ENCODE measurements at places on chromosomes 4 and X.
A peak's percentile ranks its signal among the peaks of the same experiment; 100 is the strongest.

GRCh38 chrX:136192135-136192534 is 44.8 kb downstream of the FHL1 start:
- no peak for DNase-seq

GRCh38 chr4:1822568-1823544 is 29.8 kb downstream of the FGFR3 start:
- DNase-seq, result no peak

DNA sequence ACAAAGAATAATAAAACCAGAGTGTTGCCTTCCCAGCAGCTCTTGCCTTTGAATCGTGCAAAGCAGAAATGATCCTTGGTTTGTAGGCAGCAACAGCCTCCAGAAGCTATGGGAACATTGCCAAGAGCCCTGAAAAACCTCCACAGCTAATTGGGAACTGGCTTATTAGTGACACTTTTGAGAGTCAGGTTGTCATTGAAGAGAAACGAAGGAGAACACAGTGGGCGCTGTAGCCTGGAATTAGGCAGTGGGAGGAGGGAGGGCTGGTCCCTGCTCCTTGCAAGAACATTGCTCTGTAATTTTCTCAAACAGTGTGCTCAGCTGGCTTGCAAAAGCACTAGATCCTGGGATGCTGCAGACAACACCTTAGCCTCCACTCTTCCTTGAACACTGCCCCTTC is 331.5 kb upstream of the EMCN start:
- no peak for DNase-seq

GRCh38 chr4:42710329-42710728 is 53.4 kb upstream of the ATP8A1 start:
- DNase-seq, result no peak

GRCh38 chr4:119172223-119172622 is 36.6 kb downstream of the MYOZ2 start:
- DNase-seq, result no peak

DNA sequence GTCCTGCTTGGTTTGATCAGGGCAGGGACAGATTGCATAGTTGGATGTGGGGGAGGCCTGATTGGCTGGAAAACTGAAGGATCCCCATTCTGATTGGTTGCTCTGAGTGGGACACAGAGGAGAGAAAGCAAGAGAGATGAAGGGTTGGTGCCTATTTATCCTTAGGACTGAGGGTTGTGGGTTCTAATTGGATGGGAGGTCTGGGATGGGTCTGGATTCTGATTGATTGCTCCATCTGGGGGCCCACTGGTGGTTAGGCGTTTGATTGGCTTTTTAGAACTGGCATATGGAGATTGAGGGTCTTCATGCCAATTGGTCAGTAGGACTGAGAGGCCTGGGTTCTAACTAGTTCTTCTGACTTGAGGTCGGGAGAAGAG is 644 bp upstream of the EBP start:
- DNase-seq, result no peak

GRCh38 chr4:94339779-94340178 is 2.9 kb downstream of the HPGDS start:
- DNase-seq, result no peak

- no peak for DNase-seq
Measured at GRCh38 chr4:144621681-144622080, 24.3 kb upstream of the HHIP start.

DNA sequence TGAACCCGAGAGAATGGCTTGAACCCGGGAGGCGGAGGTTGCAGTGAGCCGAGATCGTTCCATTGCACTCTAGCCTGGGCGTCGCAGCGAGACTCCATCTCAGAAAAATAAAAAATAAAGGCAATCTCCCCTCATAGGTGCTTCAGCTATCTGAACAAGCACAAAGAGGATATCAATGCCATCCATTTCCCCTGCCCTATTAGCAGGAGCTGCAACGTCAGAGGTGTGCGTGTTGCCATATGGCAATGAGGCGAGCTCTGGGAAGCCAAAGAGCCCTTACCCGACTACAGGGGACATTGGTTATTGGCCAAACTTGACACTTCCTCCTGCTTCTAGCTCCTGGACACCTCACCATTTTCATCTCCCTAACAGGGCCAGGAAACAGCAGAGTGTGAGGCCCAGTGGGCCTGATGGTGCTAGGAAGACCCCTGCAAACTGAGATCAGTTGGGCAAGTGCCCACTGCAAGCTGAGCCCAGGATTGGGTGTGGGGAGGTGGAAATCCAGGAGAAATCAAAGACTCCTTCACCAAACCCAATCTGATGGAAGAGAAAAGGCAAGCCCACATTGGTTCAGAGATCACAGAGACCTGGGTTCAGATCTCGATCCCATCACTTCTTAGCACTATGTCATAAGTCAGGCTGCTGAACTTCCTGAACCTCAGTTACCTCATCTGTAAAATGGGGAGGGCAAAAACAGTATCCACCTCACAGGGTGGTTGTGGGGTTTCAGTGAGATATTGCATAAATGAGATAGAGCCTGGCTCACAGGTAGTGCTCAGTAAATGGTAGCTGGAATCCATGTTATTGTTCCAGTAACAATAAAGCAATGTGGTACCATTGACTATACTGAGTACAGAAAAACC is 21.2 kb downstream of the SLC25A5 start:
- no peak for DNase-seq

DNA sequence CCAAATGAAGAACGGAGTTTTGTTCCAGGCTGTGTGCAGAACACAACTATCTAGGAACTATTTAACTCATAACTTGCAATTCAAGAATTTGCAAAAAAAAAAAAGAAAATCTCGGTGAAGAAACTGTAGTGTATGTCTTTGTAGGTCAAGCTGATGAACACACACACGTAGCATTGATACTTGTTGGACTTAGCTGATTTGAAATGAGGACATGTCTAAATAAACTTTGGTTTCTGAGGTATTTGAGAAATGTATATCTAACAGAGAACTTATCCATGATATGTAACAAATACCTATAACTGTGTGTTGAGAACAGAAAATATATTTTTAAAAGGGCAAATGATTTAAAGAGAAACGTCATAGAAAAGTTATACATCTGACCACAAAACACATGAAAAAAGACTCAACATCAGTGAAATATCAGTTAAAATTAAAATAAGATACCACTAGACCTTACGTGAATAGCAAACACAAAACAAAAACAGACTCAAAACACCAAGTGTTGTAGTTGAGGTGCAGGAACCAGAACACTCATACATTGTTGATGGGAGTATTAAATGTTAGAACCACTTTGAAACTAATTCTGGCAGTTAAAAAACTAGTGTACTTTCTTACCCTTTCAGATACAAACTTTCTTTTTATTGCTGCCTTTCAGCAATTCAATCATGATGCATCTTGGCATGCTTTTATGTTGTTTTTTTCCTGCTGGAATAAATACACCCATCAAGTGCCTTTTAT is 1535.8 kb upstream of the PCDH10 start:
- no peak for DNase-seq

- no peak for DNase-seq
Measured at GRCh38 chrX:100745806-100746537, 14.1 kb upstream of the SYTL4 start.

DNA sequence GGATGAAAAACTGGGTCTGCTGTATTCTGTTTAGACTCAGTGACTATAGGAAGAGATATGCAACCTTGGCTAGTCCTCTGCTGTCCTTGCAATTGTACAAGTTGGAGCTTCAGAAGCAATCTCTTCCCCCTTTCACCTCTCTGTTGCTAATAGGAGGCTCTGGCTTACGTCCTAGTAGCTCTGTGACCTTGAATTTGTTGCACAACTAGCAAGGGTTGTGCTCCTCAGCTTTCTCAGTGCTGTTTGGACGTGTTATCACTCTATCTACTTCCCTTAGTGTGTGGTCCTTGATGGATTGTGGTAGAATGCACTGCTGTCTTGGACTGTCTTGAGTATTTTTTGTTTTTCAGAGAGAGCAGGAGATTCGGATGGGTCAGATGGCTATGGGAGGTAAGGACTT is 3.4 kb upstream of the ITGB1BP2 start:
- DNase-seq, result no peak

GRCh38 chr4:38785041-38785790 is 2.4 kb upstream of the TLR10 start:
- DNase-seq, result no peak

DNA sequence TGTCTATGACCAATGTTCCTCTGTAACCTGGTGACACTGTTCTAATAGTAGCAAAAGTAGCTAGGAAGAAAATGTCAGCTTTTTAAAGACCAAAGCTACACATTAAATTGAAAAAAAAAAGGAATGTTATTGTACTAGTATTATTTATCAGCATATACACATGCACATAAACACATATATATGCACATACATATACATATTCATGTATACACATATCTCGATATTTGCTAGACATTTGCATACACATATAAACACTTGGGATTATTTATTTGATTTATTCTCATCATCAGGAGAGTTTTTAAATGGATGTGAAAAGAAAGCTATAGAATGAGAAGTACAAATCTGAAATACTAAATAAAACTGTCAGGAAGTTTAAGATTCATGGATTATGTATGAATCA is 21.3 kb upstream of the NEIL3 start:
- DNase-seq, result no peak

DNA sequence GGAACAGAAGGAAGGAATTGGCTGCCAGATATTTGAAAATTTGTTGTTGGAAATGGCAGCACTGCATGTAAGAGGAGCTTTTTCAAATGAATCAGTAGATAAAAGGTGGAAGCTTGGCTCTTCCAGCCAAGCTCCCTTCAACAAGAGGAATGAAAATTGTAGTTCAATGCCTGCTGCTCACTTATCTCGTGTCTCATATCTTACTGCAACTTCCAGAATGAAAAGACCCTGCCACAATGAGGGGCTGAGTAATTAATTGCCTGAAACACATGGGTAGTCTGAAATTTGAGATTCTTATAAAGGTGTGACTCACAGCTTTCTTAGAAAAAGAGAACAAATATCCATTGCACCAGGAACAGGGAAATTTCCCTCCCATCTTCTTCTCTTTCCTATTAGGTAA is 53.0 kb downstream of the HAND2 start:
- no peak for DNase-seq

DNA sequence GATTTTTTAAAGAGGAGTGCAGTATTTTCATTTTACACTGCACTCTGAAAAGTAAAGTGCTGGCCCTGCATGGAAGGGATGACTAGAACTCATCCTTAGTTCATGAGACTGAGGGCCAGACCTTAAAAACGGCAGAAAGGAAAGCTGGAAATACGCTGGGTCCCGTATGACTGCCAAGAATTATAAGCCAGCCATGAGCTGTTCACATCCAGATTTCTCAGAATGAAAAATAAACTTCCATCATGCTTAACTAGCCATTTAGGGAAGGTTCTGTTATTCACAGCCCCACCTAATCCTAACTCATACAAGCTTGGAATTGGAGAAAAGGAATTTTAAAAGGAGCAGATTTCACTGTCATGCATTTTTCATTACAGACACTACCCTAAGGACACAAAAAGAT is 894.4 kb downstream of the FAT4 start:
- no peak for DNase-seq

- no peak for DNase-seq
Measured at GRCh38 chr4:180650273-180650672, 1592.9 kb upstream of the TENM3 start.

DNA sequence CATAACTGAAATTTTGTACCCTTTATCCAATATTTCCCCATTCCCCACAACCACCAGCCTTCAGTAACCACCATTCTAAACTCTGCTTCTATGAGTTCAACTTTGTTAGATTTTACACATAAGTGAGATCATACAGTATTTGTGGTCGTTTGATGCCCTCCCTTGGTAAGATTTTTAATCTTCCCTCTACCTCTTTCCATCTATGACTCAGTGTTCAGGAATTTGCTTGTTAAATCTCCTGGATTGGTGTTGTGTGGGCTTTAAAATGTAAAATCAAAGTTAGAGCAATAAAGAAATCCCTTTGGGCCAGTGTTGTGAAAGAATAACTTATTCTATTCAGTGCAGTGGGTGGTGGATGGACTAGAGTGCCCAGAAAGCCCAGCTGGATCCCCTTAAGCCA is 37.4 kb downstream of the SLC16A2 start:
- DNase-seq, result no peak

- no peak for DNase-seq
Measured at GRCh38 chr4:71107726-71108125, 114.3 kb downstream of the DCK start.

DNA sequence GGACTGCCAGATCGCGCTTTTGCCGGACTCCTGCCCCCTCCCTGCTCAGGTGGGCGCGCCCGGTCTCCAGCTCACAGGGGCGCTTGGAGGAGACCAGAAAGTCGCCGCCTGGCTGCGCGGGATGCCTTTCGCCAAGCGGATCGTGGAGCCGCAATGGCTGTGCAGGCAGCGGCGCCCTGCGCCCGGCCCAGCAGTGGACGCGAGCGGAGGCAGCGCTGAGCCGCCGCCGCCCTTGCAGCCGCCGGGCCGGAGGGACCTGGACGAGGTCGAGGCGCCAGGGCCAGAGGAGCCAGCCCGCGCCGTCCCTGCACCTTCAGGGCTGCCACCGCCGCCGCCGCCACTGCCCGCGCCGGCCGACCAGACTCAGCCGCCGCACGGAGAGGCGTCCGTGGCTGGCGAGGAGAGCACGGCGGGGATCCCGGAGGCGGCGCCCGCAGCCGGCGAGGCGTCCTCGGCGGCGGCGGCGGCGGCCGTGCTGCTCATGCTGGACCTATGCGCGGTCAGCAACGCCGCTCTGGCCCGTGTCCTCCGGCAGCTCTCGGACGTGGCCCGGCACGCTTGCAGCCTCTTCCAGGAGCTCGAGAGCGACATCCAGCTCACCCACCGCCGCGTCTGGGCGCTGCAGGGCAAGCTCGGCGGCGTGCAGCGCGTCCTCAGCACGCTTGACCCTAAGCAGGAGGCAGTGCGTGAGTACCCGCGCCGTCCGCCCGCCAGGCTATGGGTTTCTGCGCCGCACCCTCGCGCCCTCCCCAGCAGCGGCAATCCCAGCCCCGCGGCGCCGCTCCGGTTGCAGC is 834 bp downstream of the NHS start:
- peak; percentile 24 for DNase-seq

DNA sequence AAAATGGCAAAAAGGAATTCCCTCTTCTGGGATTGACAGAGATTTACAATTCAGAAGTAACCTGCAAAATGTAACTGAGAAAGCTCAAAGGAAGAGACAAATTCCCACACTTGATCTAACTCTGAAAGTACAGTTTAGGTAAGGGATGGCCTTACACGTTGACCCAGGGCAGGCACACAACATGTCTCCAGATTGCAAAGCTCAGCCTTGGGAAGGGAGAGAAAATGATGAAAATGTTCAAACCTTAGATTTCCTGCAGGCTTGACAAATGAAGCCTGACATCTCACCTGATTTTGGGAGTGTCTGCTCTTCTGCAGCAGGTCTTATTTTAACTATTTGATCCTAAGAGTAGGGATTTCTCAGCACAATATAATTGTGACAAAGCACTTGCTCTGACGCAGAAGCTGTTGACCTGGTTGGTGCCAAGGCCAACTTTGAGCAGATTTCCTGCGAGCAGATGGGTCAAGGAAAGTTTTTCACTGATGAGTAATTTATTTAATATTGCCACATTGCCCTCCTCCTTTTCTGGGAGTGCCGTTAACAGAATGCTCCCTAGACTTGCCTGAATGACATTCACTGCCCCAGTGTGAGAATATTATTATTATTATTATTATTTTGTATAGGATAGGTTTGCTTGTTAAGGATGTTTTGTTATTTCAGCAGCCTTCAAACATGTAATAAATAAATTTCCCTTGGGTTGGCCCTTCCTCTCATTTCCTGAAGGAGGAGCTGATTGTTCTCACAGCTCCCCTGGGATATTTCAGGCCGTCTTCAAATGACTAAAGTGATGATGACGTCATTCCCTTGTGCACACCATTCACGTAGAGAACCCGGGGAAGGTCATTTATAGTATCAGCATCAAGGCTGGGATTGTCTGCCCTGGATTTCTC is 157.1 kb downstream of the VEGFC start:
- no peak for DNase-seq
